Thoracic aorta (tissue), 2 donors: ENCODE measurements at places on chromosomes 12 and 14.

DNA sequence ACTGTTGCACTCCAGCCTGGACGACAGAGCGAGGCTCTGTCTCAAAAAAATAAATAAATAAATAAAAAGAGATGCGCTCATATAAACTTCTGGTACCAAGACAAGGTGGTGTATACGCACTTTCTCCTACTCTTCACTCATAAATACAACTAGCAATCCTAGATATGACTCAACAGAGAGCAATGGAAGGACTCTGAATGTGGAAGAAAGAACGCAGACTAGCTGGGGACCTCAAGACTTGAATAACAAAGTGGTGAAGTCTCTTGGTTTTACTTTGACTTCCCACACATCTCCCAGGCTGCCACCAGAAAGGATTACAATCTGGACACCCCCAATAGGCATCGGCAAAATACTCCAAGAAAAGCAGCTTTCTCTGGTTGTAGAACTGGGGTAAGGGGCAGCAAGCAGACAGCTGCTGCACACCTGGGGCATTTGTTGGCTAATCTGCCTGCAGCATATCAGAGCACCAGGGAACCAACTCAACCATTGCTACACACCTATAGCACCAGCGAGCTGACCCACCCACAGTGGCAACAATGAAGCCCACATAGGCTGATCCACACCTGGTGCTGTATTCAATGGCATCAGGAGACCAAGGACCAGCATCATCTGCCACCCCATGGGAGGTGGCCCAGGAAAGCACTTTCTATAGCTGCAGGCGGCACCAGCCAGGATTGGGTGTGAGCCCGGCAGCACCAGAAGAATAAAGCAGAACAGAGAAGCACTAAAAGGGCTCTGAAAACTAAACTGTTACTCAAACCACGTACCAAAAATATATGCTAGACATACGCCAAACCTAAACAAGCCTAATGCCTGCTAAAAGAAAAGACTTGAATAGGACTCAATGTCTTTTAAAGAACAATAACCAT, 1231.7 kb upstream of the TMEM132C start:
- DNase-seq = no peak

DNA sequence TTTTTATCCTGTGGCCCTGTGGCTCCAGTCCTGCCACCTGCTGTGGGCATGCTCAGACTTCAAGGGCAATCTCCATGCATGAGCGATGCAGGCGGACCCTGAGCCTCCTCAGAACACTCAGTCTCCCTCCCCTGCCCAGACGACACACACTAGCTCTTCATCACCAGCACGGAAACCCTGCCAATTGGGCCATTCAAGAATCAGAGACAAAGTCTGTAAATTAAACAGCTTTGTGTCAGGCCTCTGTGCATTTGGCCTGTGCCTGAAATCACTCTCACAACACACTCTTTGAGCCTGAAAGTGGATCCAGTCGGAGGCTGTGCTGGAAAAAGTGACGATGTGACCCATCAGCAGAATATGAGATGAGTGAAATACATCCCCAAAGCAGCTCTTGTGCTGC, 12.5 kb downstream of the POU6F1 start:
- no peak for DNase-seq

DNA sequence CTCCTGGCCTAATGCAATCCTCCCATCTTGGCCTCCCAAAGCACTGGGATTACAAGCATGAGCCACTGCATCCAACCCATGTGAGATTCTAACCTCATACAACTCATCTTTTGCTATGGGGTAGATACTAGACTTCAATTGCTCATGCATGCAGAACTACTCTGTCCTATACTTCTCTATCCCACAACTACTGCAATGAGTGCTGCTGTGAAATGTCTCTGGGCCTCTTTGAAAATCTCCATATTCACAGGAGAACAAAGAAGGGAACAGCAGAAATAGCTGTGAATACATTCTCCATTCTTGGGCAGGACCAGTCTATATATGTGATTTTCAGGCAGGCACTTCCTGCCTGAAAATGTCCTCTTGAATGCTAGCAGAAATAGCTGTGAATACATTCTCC, 220.7 kb upstream of the GRIP1 start:
- no peak for DNase-seq

DNA sequence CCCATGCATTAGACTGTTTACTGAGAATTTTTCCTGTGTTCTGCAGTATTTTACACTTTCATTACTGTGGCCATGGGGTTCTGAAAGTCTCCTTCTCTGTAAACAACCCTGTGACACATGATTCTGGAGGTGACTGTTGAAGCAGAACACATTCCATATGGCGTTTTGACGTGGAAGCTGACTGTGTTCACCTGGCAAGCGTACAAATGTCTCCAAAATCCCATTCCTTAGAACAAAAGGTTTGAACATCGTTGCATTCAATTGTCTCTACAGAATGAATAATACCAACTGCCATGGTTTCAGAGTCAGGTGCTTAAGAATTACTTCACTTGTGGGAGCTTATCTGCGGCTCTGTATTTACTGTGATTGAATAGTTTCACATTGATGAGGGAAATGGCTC, 485.6 kb upstream of the TMEM132C start:
- no peak for DNase-seq

- no peak for DNase-seq
These were observed 465.5 kb downstream of the PDZRN4 start for GRCh38 chr12:41653386-41654326.

- DNase-seq = no peak
These were observed 125.2 kb downstream of the BCL11B start for GRCh38 chr14:99146616-99147365.

- DNase-seq = no peak
These were observed 325.2 kb upstream of the DIO2 start for GRCh38 chr14:80536456-80536855.

DNA sequence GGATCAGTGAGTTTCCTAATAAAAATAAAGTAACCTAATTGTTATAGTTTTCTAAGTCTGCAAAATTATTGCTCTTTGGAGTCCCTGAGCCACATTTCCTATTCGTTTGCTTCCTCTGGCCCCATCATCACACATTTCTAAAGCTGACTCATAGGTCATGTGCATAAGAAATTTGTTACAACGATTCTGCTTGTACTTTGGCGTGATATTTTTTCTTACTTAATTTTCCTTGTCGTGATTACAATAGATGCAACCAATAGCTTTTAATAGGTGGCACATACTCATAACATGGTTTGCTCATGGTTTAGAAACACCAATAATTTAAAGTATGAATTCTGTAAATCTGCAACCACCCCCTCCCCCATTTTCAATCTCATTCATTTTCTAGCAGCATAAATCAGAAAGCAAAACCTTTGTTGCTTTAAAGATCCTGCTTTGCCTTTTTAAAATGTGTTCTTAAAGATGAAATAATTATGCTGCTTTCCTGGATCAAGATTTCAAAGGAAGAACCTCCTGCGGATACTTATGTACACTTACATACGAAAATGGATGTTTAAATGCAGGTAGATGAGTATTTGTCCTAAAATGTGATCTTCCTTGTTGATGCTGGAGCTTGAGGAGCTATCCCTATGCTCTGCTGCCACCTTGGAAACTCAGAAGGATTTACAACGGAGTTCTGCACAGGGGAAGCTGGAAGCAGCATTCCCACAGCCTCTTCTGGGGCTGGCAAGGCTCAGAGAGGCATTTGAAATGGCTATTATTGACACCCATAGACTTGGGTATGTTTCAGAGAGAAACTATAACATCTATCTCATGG, 1.7 kb upstream of the FLRT2 start:
- DNase-seq = no peak

GRCh38 chr14:97776890-97777558, 979.8 kb downstream of the VRK1 start:
- DNase-seq = no peak

GRCh38 chr12:77213319-77213718, 147.9 kb upstream of the E2F7 start:
- no peak for DNase-seq

GRCh38 chr12:9925705-9926393, 6.3 kb downstream of the CLEC2A start:
- no peak for DNase-seq

DNA sequence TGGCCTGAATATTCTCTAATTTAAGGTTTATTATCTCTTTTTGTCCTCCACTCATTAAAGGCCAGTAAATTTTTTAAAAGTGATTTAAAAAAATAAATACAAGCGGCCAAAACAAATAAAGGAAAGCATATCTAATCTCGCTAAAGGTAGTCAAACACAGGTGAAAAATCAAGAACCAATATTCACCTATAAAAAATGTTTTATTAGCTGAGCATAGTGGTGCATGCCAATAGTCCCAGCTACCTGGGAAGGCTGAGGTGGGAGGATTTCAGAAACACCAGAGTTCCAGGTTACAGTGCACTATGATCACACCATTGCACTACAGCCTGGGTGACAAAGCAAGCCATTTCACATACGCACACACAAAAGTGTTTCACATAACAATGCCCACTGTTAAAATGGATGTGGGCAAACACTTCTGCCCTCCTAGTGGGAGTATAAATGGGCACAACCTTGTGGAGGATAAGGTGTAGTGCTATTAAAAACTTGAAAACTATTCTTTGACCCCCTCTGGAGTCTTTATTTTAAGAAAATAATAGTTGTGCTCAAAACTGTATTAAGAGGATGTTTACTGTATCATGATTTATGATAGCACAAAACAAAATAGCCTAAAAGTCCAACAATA, 32.7 kb upstream of the NAP1L1 start:
- no peak for DNase-seq

DNA sequence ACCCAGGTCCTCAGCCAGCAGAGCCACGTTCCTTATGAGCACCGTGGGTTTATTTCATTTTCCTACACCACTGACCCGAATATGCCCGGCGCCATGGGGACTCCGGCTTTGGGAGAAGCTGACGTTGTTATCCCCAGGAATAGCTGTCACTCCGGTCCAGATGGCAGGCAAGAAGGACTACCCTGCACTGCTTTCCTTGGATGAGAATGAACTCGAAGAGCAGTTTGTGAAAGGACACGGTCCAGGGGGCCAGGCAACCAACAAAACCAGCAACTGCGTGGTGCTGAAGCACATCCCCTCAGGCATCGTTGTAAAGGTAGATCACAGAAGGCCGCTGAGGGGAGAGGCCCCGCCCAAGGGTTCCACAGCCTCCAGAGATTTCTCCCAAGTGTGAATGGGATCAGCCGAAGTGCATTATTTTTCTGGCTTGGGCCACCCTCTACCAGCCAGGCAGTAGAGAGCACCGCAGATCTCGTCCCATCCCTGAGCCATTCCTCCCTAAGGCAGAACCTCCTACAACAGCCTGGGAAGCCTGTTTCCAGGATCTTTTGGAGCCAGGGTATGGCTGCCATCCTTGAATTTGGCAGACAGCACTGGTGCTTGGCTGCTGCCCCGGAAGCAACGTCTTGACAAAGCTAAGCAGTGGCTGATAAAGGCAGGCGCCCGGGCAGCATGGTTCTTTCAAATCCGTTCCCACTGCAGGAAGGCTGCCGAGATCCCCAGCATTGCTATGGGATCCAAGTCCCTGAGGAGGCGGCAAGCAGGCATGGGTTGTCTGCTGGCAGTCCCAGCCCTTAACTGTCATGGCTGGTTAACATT, 17.8 kb downstream of the CDK2AP1 start:
- DNase-seq = no peak

DNA sequence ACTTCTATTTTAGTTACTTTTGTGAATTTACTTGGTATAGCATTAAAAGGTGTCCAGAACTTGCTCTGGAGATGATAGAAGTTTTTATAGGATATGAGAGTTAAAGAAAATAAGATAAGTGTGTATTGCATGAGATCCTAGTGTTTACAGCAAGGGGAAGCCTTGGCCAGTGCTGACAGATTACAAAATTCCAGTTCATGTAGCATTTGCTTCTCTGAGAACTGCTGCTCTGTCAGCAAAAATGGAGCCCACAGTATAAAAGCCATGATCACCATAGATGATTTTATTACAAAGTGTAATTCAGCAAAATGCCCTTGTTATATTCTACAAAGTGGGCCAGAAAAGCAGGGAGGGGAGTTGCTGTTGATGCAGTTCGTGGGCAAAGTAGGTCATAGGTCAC, 40.0 kb upstream of the ATF1 start:
- no peak for DNase-seq

- DNase-seq = no peak
These were observed 1.6 kb upstream of the INF2 start for GRCh38 chr14:104687601-104688504.

- DNase-seq = no peak
These were observed 25.0 kb downstream of the SLC25A21 start for GRCh38 chr14:37147310-37147880.

- DNase-seq = no peak
These were observed 75.1 kb downstream of the FERMT2 start for GRCh38 chr14:52875707-52876106.

- DNase-seq = no peak
These were observed 354.9 kb downstream of the TMEM121 start for GRCh38 chr14:105881021-105881930.

- DNase-seq = no peak
These were observed 81.1 kb upstream of the ST8SIA1 start for GRCh38 chr12:22415342-22416309.

DNA sequence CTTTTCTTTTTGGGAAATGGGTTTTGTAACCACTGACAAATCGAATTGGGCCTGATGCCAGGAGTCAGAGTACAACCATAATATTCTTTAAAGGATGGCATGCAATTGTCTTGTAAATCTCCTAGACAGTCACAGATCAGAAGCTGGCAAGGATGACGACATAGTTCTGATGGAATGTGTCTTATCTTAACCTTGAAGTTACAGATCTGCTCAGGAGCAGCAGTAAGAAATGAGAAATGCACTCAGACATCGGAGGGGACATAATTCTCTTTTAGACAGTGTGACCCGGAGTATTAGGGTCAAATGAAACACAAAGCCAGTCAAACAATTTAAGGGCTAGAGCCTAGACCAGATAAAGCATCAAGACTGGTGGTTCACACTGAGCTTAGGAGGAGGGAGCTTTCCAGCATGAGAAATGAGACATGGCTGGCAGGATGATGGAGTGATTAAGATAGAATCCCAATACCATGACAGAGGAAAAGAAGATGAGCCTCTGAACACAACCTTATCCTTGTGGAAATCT, 17.5 kb downstream of the CBX5 start:
- no peak for DNase-seq
